ENCODE measurements at places on chromosomes 6 and 20.

DNA sequence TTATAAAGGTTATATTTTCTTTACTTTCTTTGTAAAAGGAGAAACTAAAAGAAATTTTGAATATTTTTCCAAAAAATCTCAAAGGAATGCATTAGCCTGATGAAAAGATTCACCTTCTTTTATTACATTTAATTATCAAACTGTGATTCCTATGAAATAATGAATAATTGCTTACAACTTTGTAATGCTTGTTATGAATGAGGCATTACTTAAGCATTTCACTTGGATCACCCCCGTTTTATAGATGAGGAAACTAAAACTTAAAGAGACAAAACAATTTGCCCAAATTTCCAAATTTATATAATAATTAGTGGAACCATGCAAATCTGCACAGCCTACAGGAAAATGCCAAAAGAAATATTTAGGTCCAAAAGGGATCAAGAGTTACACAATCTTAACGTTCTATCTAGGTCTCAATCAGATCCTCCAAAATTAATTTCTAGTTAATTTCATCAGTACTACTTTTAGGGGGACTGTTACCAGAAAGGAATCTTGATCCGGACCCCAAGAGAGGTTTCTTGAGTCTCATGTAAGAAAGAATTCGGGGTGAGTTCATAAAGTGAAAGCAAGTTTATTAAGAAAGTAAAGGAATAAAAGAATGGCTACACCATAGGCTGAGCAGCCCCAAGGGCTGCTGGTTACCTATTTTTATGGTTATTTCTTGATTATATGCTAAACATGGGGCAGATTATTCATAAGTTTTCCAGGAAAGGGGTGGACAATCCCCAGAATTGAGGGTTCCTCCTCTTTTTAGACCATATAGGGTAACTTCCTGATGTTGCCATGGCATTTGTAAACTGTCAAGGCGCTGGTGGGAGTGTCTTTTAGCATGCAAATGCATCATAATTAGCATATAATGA lies 288.0 kb downstream of the ADGB start:
- DNase-seq = no peak

- no peak for DNase-seq
These were observed 309.2 kb downstream of the MEI4 start for GRCh38 chr6:77962070-77962469.

- DNase-seq = no peak
These were observed 72.0 kb downstream of the DST start for GRCh38 chr6:56570413-56571359.

GRCh38 chr20:56245761-56246160 lies 2.8 kb upstream of the MC3R start:
- no peak for DNase-seq

DNA sequence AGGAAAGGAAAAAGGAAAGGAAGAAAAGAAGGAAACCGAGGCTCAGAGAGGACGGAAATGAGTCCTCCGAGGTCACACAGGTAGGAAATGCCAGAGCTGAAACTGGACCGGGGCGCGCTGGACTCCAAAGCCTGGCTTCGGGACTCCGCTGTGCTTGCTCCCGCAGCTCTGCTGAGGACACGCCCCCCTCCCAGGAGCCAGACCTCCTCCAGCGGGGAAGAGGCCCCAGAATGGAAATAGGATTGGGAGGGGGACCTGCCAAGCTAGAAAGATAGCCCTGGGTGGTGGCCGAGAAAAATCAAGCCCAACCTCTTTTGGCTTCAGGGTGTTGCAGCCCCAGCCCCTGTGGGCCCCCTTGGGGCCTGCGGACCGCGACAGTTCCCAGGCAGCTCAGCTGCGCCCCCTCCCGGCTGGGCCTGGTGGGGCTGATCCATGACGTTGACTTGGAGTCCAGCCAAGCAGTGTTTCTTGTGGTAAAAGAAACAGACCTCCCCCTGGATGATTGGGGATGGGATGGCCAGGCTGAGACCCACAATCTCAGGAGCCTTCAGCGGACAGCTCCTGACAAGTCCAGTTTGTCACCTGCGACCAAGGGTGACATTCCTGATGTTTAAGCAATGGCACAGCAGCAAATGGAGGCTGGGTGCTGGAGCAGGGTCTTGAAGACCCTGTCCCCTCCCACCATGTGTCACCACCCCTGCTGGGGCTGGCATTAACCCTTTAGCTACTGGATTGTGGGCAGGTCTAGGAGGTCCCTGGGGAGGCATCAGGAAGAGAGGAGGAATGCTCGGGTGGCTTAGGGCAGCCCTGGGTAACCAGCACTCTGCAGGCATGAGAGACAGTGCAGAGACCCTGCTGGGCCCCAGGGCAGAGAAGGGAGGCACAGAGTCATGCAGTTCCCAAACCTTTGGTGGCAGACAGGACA lies 55.4 kb downstream of the RIPOR3 start:
- peak; percentile 98 for DNase-seq

DNA sequence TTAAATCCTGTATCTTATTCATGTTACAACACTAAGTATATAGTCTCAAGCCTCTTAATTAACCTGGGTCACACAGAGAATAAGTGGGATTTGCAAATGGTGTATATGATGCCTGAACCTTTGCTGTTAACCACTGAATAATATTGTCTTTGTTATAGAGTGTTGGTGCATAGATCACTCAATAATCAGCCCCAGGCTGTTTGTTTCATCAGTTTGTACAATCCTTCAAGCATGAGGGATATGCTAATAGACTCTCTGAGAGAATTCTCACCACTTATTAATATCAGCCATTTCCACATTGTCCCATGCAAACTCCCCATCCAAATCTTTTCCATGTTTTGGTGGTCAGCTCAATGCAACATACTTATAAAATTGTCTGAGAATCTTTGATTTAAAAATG lies 21.7 kb downstream of the OR2B6 start:
- no peak for DNase-seq

DNA sequence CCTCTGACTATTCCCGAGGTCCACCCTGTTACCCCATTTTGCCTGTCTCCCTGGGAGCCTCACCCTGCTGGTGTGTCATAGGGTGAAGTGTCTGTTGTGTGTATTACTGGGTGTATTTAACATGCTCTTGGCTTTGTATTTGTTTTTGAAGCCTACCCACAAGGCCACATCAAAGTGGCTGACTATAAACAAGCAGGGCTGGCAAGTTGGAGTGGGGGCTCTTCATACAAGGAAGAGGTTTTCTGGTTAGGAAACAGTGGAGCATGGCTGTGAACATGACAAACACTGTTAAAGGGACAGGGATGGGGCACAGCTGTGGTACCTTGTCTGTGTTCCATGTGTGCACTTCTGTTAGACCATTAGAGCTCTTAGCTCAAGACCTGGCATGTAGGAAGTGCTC lies 26.3 kb downstream of the HECA start:
- no peak for DNase-seq

DNA sequence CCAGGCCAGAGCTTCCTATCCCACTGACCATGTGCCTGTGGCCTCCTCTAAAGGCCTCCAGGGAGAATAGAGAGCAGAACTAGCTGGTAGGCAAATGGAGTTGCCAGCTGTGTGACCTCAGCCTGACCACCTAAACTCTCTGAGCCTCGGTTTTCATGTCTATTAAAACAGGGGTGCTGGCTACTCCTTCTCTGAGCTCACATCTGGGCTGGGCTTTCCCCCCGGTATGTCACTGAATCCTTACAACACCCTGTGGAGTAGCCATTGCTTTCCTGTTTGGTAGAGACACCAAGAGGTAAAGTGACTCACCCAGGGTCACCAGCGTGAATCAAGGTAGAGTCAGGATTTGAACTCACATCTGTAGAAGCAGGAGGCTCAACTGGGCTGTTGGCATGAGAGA lies 132.1 kb downstream of the JPH2 start:
- no peak for DNase-seq

GRCh38 chr6:21312118-21312517 lies 281.4 kb upstream of the SOX4 start:
- no peak for DNase-seq

DNA sequence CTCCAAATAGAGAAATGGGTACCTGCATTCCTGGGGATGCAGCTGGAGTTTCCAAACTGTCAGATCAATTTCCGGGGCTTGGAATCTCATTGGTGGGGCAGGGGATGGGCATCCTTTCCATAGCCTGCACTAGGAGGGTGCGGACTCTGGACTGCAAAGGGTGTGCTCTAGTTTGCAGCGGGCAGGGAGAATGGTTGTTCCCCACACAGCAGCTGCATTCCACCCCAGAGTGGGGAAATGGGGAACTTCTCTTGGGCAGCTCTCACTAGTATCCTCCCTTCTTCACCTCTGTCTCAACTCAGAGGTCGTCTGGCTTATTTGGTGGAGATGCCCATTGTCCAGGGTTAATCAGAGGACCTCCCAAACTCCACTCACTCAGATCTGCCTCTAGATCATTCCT lies 34.5 kb upstream of the CDKN1A start:
- no peak for DNase-seq

- no peak for DNase-seq
These were observed 3.1 kb upstream of the TLDC2 start for GRCh38 chr20:36872852-36873251.

DNA sequence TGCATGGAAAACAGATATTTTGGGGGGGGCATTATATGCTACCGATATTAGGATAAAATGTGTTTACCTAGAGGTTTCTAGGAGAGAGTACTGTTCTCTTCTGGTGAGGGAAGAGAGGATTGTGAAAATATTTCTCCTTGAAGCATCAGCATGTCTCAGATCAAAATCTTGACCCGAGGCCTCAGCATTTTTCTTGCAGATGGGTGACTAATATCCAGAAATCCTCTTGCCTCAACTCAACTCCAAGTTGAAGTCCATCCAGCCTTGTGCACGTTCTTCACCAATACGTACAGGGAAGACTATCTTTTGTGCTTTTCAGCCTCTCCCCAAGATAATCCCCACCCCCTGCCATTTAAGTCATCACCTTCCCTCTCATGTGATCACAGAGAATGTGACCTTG lies 59.5 kb downstream of the PRND start:
- no peak for DNase-seq

GRCh38 chr6:67102743-67103142 lies 1395.7 kb upstream of the EYS start:
- DNase-seq = no peak

- DNase-seq = peak; percentile 80
These were observed 36.4 kb downstream of the PSMG4 start for GRCh38 chr6:3294921-3295871.

- no peak for DNase-seq
These were observed 164.2 kb upstream of the PLN start for GRCh38 chr6:118383924-118384323.

GRCh38 chr20:13412806-13413445 lies 191.9 kb downstream of the ISM1 start:
- DNase-seq = no peak

DNA sequence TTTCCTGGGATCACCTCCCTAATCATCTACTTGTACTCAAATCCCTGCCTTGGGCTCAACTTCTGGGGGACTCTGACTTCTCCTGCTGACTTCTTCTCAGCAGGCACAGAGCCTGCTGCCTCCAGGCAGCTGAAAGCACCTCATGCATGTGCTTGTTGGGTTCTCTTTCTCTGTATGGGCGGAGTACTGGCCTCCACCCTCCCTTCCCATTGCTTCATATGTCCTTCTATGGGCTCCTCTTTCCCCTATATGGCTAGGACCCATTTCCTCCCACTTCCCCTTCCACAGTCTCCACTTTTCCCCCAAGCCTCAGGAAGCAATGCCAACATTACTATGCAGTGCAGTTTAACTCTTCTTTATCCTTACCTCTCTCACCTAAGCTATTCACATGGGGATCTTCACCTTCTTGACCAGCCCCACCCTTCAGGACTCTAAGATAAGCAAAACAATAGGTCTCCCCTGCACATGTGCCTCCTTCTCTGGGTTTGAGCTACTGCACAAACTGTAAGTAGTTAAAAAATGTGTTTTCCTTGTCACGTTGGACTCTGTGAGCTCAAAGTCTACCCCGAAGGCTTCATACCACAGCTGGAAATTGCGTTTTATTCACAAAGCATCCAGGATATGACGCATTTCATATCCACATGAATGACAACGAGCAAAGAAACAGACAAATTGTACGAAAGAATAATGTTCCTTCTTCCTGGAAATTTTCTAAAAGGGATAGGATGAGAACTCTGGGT lies 93.7 kb downstream of the CDS2 start:
- DNase-seq = no peak
